ENCODE measurements at places on chromosomes 3 and 15.

DNA sequence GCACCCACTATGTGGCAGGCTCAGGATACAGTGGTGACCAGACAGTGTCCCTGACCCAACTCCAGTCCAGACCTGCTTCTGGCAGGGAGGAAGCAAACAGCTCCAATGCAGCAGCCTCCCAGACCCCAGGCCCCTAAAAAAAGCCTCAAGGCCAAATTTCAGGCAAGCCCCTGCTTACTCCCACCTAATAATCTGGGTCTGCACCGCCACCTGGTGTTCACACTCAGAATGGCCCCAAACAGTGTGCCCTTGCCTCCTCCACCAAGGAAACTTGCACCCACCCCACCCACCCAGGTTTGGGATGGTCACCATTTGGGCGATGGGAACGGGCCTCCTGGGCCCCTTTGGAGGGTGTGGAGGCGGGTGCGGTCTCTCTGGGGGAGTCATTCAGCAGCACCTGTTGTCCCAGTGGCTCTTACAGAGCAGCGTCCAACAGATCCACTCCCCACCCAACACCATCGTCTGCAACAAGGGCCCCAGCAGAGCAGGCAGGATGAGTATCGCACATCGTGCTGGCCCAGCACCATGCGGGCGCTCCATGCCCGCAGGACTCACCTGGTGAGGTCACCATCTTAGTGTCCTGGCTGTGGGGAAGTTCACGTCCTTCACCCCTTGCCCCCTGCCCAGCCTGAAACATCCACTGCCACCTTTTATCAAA is 17.3 kb downstream of the C3orf18 start:
- no peak for DNase-seq

- no peak for DNase-seq
Measured at GRCh38 chr15:41105348-41106334, 10.4 kb downstream of the INO80 start.

DNA sequence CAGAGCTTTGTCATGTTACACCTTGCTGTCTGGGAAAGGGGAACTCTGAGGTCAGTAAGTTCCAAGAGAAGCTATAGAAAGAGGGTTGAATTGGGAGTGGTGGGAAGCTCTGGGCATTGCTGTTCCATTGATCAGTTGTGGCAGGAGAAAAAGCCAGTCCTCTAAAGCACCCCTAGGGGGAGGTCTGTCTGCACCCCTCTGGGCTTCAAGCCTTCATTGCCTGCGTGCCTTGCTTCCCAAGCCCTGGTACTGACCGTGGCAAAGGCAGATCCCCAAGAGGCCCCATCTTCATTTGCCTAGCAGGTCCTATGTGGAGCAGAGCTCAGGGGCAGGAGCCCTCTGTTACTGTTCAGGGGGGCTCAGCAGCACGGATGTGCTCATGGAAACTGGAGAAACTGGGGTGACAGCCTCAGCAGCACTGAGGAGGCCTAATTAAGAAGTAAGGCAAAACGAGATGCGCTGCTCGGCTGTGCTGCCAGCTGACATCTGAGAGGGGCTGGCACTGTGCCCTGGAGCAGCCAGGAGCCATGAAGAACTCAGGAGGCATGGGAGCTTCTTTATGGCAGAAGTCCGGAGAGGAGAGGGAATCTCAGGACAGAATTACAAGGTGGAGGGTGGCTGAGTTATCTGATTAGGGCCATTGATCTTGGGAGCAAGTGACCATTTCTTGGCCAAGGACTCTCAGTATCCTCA is 270.9 kb downstream of the RPLP1 start:
- DNase-seq: no peak

- no peak for DNase-seq
Measured at GRCh38 chr3:70811880-70812279, 499.4 kb upstream of the MDFIC2 start.

DNA sequence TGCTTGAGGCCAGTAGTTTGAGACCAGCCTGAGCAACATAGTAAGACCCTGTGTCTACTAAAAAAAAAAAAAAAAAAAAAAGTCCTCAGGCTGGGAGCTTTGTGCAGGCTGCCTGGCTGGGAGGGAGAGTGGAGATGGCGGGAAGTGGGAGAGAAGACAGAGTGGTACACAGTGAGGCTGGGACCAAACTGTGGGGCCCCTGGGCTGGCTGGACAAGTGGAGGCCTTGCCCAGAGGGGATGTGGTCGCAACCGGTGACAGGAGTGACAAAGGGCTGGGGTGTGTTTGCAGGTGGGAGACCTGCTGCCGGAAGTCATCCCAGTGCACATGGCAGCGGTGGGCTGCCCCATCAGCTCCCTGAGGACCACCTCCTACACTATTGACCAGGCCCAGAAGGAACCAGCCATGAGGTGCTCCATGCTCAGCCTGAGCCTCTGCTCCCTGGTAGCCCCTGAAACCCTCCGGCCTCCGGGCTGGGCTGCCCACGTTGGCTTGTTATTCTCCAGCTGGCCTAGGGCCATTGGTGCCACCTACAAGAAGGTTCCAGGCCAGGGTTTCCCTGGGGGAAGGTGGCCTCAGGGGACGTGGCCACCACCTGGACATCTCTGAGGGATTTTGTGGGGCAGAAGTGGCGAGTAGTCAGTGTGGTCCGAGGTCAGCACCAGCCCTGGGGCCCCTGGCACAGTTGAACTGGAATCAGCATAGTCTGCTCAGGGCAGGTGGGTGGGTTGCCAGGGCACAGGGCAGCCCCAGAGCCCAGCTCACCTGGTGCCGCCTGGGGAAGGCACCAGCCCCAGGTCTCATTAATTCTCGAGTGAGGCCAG is 22.7 kb downstream of the ACAA1 start:
- no peak for DNase-seq

- DNase-seq: no peak
Measured at GRCh38 chr15:39667382-39668127, 86.7 kb downstream of the THBS1 start.

DNA sequence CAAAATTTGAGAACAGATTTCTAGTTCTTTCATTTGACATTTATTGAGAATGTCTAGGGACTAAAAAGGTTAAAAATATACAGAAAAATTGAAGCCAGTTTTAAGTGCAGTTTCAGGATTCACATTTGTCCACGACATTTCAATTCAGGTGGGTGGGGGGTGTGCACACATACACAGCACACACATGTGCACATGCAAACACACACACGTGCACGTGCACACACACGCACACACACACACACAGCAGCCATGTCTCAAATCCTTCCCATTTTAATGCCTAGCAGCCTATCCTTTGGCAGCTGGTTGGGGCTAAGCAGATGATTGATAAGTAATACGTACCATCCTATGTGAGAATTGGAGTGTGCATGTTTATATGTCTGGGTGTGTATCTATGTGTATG is 238.3 kb upstream of the TRIM42 start:
- no peak for DNase-seq

- DNase-seq: no peak
Measured at GRCh38 chr3:120048355-120049041, 45.7 kb downstream of the GSK3B start.

GRCh38 chr15:61364871-61365270 is 135.8 kb upstream of the RORA start:
- DNase-seq: no peak

DNA sequence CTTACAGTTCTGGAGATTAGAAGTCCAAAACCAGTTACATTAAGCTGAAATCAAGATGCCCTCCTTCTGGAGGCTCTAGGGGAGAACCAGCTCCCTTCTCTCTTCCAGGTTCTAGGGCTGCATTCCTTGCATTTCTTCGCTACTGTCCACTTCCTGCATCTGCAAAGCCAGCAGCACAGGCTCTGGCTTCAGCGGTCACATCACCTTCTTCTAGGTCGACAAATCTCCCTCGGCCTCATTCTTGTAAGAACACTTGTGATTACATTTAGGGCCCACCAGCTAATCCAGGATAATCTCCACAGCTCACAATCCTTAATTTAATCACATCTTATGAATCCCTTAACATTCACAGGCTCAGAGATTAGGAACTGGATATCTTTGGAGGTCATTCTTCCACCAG is 73.8 kb downstream of the MINAR1 start:
- DNase-seq: no peak

DNA sequence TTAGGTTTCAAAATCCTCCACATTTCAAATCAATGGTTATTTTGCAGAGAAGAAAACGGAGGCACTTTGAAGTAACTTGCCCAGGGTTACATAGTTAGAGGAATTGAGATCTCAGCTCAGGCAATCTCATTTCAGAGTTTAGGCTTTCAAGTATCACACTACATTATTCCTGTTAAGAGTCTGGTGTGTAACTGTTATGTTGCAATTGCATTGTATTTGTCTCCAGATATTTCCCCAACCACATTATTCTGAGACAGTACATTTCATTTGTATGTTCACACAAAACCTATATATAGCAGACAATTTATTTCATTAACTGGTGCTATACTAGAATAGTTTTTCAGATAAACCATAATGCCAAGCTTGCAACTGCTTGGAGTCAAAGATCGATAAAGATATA is 154.2 kb upstream of the TSPAN3 start:
- DNase-seq: no peak

DNA sequence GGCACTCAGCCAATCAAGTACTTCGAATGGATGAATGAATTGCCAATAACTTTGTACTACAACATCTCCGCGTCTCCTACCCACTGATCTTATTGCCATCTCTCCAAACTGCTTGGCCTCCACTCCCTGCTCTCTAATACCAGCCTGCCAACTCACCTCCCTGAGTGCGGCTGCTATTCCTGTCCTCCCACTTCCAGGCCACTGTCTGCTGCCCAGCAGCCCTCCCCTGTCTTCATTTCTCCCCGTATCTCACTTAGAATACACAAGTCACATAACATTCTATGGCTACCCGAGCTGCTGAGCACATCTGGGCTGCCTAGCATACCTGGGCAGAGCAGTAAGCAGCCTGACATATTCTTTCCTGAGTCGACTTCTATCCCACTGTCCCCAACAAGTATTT is 149.9 kb upstream of the LRTM1 start:
- no peak for DNase-seq

DNA sequence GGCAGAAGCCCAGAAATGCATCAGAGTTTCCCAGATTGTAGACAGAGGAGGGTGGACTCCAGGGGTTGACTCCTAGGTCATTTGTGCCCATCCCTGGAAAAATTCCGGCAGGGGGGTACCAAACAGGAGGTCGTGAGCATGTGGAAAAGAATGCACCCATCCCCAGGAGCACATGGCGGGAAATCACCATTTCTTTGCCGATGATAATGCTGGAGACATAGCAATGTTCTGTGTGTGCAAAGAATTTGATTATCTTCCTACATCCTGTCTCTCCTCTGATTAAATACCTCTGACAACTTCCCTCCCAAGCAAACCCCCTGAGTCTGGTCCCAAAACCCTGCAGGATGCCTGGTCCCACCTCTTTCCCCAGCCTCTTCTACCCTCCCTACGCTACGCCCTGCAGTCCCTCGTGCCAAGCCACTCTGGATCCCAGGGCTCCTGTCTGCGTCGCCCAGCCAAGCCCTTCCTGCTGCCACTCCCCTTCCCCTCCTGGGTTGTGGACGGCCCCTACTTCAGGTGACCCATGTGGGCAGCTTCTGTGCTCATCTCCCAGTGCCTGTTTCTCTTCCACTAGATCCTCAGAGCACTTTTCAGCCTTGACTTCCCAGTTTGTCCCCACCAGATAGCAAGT is 15.8 kb downstream of the WNT7A start:
- no peak for DNase-seq

DNA sequence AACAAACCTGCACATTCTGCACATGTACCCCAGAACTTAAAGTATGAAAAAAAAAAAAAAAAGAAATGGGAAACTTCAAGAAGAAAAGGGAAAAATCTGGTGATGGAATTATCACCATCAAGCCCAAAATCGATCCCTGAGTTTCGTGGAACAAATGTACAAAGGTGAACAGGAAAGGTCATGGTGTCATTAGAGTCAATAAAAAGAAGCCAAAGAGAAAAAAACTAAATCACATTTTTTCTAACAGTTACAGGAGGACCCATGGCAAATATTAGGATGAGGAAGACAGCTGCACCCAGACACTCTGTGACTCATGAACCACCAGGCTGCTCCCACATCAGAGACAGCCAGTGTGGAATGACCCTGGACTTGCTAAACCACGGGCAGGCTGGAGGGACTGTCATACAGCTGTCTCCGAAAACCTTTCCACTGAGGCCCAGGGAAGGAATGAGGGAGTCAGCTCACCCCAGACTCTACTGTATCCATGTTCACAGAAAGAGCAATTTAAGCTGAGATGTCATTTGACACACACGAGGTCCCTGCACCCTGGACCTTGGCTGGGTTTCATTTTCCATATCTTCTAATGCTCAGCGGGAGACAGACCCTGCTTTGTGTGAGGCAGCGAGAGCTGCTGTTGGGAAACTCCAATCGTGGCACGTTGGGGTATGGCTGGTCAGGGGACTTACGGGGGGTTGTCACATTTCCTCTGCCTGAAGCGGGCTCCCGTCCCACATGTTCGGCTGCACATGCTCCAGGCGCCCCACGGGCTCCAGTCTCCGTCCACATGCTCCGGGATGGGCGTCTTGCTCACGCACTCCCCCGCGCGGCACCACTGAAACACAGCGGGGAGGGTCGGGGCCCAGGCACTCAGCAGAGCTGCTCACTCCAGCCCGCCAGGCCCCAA is 210.2 kb downstream of the ADAMTS17 start:
- no peak for DNase-seq

GRCh38 chr3:140290105-140290504 is 355.1 kb downstream of the CLSTN2 start:
- no peak for DNase-seq

DNA sequence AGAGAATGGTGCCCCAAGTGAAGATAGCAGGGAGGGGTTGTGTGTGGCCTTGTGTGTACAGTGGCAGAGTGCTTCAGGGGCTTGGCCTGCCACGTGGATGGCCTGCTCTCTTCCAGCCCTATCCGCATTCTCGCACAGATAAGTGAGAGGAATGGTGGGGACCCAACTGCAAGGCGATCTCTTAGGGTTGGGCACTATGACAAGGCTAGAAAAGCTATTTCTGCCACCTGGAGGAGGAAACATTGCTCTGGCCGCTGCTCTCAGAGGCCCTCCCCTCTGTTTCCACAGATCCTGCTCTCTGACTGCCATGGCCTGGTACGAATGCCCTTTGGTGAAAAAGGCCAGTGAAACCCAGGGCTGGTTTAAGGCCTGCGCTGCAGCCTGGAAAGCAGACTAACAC is 20.6 kb downstream of the EEFSEC start:
- DNase-seq: no peak

GRCh38 chr3:64223791-64224745 is 1.2 kb downstream of the PRICKLE2 start:
- no peak for DNase-seq

DNA sequence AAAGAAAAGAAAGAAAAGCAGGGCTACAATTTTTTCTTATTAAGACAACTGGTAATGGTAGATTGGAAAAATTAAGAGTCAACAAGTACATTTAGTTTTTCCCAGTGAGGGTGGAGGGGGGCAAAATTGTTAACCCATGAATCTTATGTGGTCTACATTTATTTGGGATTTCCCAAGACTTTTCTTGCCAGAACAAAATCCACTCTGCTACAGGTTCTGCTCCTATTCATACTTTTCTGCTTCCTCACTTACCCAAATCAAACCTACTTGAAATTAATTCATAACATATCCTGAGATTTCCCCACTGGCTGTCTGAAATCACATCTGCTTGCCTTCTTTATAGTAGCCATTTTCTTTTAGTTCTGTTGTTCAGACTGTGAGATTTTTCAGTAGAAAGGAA is 41.1 kb downstream of the VGLL3 start:
- DNase-seq: no peak
